Adrenal gland (tissue), 19 donors: ENCODE measurements at places on chromosomes 2 and 18.

DNA sequence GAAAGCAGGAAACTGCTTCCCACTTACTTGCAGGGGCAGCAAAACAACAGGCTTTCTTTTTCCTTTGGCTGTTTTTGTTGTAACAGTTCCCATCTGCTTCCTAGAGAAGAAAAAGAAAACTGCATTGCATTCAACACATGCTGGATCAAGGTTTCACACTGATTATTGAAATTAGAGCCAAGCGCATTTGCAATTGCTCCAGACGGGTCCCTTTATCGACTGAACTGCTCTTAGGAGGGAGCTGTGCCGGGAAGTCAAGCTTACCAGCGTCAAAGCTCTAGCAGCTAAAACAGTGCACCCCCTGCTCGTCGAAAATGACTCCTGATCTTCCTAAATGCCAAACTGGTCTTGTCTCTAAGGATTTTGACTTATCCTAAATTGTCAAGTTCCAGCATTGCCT, 164.0 kb upstream of the SESTD1 start:
- no peaks in the 10 kb centered on the region for H3K36me3 ChIP-seq
- no peaks in the 10 kb centered on the region for H3K4me1 ChIP-seq

DNA sequence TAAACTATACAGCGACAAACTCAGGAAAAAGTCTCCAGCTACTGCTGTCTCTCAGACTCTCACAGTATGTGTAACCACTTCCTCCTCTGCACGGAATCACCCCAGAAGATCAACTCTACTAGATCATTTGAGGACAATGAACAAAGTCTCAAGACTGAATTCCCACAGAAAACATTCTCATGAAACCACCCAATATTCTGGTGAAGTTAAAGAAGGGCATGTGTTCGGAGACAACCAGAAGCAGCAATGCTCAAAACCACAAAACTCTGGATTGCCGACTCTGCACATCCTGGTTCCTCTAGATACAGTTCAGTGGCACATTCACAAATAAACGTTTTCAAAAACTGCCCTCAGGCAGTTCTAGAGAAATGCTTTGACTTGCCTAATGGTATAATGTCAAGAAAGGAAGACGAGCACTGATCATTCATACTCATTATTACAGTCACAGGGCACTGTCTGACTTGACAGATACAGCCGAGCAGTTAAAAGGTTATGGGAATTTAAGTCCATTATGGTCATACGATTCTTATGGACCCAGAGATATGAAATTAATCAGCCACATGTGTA, 91.9 kb upstream of the STK17B start:
- H3K27me3 ChIP-seq: no peaks in the 10 kb centered on the region
- peaks cover 13% of the 10 kb centered on the region for H3K4me1 ChIP-seq
- H3K36me3 ChIP-seq: no peaks in the 10 kb centered on the region
- H3K27ac ChIP-seq: peak overlapping the region; percentile 52

GRCh38 chr2:41933585-41934320, 114.1 kb upstream of the PKDCC start:
- peak overlapping the region; percentile 57 for H3K27ac ChIP-seq
- H3K4me1 ChIP-seq: peaks cover 8% of the 10 kb centered on the region
- no peak overlapping the region for H3K4me3 ChIP-seq
- peak; percentile 82 for DNase-seq
- no peaks in the 10 kb centered on the region for H3K27me3 ChIP-seq
- H3K36me3 ChIP-seq: no peaks in the 10 kb centered on the region

GRCh38 chr2:54279385-54279784, 23.4 kb upstream of the TSPYL6 start:
- no peak for DNase-seq
- no peaks in the 10 kb centered on the region for H3K36me3 ChIP-seq
- no peaks in the 10 kb centered on the region for H3K27me3 ChIP-seq
- H3K27ac ChIP-seq: no peak overlapping the region
- H3K4me1 ChIP-seq: no peaks in the 10 kb centered on the region

DNA sequence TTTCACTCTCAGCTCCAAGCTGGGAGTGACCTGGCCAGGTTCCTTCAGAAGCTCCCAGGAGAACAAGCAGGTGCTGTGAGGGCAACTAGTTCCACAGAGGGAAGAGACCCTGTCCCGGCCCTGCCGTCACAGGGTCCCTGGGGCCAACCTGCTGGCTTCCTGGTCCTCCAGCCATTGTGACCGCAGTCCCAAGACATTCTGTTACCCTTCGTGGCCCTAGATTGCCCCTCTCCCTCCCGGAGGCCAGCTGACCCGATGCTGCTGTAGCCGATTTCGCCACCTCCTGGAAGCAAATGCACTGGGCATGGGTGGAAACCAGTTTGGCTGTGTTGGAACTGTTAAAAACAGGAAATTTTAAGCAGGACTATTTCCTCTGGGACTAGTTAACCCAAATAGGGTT, 55.4 kb downstream of the EPAS1 start:
- no peak overlapping the region for H3K27ac ChIP-seq
- no peak for DNase-seq
- peaks cover 11% of the 10 kb centered on the region for H3K4me1 ChIP-seq
- no peaks in the 10 kb centered on the region for H3K27me3 ChIP-seq
- H3K36me3 ChIP-seq: peaks cover 15% of the 10 kb centered on the region

GRCh38 chr18:77056344-77057005, 76.1 kb downstream of the MBP start:
- no peak overlapping the region for H3K4me3 ChIP-seq
- H3K4me1 ChIP-seq: peaks cover 39% of the 10 kb centered on the region
- peak overlapping the region; percentile 26 for H3K27ac ChIP-seq
- DNase-seq: no peak

- no peaks in the 10 kb centered on the region for H3K27me3 ChIP-seq
- no peak for DNase-seq
- H3K4me1 ChIP-seq: no peaks in the 10 kb centered on the region
Observed at GRCh38 chr18:10840743-10841142, 308.6 kb downstream of the PIEZO2 start.

DNA sequence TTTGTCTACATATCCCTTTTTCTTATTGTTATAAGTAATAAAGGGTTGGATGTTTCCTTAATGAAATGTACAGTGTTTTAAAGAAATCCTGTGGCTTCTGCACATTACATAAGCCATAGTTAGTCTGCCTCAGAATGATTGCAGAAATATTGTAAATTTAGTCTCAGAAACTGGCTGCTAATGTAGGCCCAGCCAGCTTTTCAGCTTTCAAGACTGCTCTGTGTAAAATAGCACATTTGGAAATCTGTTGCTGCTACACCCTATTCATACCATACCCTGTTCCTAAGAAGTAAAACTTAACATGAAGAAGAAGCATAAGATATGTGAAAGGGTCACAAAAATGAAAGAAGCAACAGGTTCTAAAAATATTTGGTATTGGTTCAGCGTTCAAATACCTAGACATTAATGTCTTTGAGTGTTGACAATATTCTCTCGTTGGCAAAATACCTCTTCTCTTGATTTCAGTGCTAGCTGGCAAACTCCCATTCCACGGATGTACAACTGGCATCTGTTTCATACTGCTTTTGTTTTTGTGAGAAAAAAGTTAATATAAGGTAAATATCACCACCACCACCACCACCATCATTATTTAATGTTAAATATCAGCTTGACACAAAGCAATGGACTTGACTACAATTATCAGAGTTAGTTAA, 19.2 kb upstream of the NCKAP1 start:
- DNase-seq: no peak
- H3K27ac ChIP-seq: no peak overlapping the region

DNA sequence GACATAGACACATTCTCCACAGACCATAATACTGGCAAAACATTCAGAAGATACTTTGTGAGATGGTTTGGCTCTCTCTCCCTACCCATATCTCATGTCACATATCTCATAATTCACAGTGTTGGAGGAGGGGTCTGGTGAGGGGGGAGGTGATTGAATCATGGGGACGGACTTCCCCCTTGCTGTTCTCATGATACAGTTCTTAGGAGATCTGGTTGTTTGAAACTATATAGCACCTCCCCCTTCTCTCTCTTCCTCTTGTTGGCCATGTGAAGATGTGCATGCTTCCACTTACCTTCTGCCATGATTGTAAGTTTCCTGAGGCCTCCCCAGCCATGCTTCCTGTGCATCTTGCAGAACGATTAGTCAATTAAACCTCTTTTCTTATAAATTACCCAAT, 61.1 kb downstream of the HK2 start:
- H3K4me1 ChIP-seq: no peaks in the 10 kb centered on the region
- H3K27me3 ChIP-seq: no peaks in the 10 kb centered on the region

- no peaks in the 10 kb centered on the region for H3K36me3 ChIP-seq
- H3K4me1 ChIP-seq: no peaks in the 10 kb centered on the region
- H3K4me3 ChIP-seq: no peak overlapping the region
- no peaks in the 10 kb centered on the region for H3K27me3 ChIP-seq
Observed at GRCh38 chr2:24540011-24540477, 49.0 kb downstream of the NCOA1 start.

- DNase-seq: no peak
- peaks cover 47% of the 10 kb centered on the region for H3K4me1 ChIP-seq
- no peaks in the 10 kb centered on the region for H3K27me3 ChIP-seq
- no peak overlapping the region for H3K27ac ChIP-seq
- no peaks in the 10 kb centered on the region for H3K36me3 ChIP-seq
Observed at GRCh38 chr18:48227206-48227605, 182.0 kb downstream of the ZBTB7C start.

DNA sequence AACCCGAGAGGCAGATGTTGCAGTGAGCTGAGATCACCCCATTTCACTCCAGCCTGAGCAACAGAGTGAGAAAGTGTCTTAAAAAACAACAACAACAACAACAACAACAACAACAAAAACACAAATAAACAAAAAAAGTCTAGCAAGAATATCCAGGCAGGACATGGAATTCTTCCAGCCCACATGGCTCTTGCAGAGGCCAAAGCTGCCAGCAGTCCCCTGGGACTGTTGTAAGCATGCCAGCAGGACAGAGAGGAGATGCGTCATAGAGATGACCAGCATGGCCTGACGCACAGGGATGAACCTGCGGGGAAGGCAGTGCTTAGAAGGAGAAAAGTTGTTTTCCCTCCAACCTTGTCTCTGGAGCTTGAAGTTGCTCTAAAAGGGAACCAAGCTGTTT, 182.3 kb upstream of the PGAP1 start:
- H3K27ac ChIP-seq: peak overlapping the region; percentile 79
- DNase-seq: peak; percentile 96
- H3K36me3 ChIP-seq: no peaks in the 10 kb centered on the region
- no peak overlapping the region for H3K4me3 ChIP-seq
- H3K4me1 ChIP-seq: peaks cover 34% of the 10 kb centered on the region

- no peak for DNase-seq
- no peak overlapping the region for H3K4me3 ChIP-seq
- H3K27ac ChIP-seq: no peak overlapping the region
- H3K27me3 ChIP-seq: no peaks in the 10 kb centered on the region
- no peaks in the 10 kb centered on the region for H3K36me3 ChIP-seq
Observed at GRCh38 chr2:208722731-208723130, 316.1 kb downstream of the PTH2R start.

DNA sequence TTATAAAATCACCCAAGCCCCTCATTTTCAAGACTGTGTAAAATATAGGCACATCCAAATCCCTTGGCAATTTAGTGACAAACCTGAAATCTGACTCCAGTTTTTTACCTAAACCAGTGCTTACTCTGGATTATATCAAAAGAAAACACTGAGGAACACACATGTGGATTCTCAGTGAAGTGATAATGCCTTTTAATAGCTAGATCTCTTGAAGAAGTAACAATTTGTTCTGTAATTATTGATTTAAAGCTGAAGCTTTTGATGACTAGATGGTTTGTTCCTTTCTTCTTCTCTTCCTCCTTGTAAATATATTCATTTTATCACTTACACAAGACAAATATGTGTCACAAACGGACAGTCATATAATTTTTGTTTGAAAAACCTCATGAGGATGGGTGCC, 894.6 kb downstream of the DCC start:
- H3K27ac ChIP-seq: no peak overlapping the region
- DNase-seq: no peak
- H3K27me3 ChIP-seq: no peaks in the 10 kb centered on the region
- no peaks in the 10 kb centered on the region for H3K36me3 ChIP-seq

DNA sequence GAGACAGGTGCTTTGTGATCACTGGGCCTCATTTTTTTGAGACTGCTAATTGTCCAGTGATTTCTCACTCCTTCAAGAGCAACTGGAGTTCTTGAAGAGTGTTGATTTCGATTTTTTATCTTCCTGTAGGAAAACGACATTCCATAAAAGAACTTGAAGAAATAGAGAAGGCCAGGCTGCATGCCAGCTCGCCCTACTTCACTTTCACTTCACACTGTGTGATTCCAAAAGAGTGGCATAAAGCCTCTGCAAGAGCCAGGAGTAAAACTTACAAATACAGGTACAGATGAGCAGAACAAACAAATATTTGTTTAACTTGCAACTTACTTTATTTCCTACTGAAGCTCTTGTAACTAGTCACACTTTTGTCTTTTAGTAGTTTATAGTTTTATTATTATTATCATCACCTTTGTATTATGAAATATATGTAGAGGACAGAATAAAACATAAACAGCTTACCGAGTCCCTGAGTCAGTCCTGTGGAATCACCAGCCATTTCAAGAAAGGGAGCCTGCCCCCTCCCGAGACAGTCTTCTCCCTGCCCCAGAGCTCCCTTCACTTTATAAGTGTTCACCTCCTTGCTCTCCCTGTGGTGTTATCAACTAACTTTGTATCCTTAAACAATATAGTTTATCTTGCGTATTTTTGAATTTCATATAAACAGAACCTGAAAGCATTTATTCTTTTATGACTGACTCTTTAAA, 8.7 kb downstream of the FAM228A start:
- no peak for DNase-seq
- no peak overlapping the region for H3K4me3 ChIP-seq
- H3K27ac ChIP-seq: no peak overlapping the region
- H3K27me3 ChIP-seq: no peaks in the 10 kb centered on the region
- no peaks in the 10 kb centered on the region for H3K36me3 ChIP-seq
- no peaks in the 10 kb centered on the region for H3K4me1 ChIP-seq

DNA sequence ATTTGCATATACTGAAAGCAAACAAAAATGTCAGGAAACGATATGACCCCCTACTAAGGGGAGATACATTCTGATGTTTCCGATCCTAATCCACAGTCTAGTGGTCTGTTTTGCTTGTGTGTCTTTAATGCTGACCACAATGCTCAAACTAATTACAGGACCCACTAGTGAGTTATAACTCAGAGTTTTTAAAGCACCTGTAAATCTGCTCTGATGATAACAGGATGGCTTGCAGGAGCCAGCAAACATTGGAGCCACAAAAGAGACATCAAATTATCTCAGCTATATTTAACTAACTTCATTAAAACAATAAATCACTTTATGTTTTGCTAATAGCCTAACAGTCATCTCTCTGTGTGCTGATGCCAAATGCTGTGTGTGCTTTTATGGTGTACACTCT, 300.3 kb downstream of the NBAS start:
- no peaks in the 10 kb centered on the region for H3K4me1 ChIP-seq
- no peaks in the 10 kb centered on the region for H3K27me3 ChIP-seq
- no peak for DNase-seq
- no peak overlapping the region for H3K27ac ChIP-seq

- no peaks in the 10 kb centered on the region for H3K4me1 ChIP-seq
- H3K36me3 ChIP-seq: no peaks in the 10 kb centered on the region
- no peak within 1 kb of the TSS for H3K27ac ChIP-seq
- peak; percentile 23 for DNase-seq
Observed at GRCh38 chr2:48755473-48755872, at the start of gene LHCGR. Gene LHCGR (minus strand): TSS chr2:48755724. CDS start chr2:48755671, 53 bp downstream.
